Urothelium cell line (cell line): ENCODE measurements at places on chromosomes 5 and 9.

- peak; percentile 29 for DNase-seq
Observed at GRCh38 chr5:132839426-132840301, 9.2 kb upstream of the SHROOM1 start.

DNA sequence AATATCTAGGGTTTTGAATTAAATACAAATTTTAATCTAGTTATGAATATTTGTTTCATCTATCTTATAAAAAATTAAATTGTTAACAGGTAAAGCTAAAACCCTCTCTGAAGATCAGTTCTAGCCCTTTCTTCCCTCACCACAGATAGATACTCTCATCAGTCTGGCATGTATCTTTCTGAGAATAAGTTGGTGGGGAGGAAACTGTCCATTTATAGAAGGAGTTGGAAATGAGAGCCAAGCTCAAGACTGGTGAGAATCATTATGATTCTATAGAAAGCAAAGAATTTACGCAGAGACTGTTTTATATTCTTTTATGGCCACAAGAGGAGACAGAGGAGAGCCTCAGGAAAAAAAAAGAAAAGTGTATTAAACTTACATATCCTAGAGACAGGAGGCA is 59.0 kb downstream of the STARD4 start:
- no peak for DNase-seq

GRCh38 chr5:161697001-161697400 is 11.5 kb downstream of the GABRA6 start:
- DNase-seq: no peak

DNA sequence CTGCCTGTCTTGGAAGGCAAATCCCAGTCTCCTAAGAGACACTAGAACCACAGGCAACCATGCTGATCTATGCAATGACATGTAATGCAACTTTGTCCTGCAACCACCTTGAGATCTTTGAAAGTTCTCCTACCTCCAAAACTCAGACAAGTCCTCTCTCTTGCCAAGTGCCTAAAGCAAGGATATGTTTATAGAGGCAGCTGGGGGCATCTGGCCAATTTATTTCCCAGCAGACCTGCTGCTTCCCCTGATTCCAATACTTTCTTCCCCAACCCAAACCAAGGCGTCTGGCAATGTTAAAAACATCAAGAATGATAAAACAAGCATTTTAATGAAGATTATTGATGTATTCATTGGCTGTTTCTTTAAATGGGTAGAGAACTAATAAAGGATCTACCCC is 138.4 kb downstream of the DOCK8 start:
- DNase-seq: no peak

GRCh38 chr5:32158679-32158975 is 15.5 kb downstream of the GOLPH3 start:
- no peak for DNase-seq

- DNase-seq: no peak
Observed at GRCh38 chr9:78559449-78559885, 262.5 kb downstream of the PSAT1 start.

GRCh38 chr5:159130871-159131270 is 31.2 kb upstream of the EBF1 start:
- DNase-seq: no peak

- DNase-seq: no peak
Observed at GRCh38 chr9:107387409-107387808, 102.2 kb downstream of the KLF4 start.

DNA sequence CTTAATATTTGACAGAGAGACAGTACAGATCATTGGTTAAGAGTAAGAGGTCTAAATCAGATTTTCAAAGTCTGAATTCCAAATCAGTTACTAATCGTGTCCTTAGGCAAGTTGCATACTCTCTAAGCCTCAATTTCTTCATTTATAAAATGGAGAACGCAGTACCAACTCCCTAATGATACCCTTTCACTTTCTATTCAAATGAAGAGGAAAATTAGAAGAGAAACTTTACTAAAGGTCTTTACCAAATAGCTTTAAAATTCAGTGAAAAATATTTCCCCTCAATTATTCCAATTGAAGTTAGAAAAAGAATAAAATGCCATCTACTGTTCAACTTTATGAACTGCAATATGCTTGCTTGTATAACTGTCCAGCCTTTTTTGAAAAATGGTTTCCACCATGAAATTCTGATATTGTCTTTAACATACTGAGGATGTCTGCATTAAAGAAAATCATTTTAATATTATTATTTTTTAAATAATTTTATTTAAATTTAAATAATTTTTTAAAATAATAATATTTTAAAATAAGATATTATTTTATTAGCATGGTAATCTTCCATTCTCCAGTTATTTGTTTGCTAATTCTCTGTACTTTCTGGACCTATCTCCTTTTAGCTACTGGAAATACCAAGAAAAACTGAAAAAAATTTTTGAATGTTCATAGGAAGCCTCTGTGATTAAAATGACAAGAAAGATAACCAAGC is 36.0 kb downstream of the POC5 start:
- DNase-seq: no peak

DNA sequence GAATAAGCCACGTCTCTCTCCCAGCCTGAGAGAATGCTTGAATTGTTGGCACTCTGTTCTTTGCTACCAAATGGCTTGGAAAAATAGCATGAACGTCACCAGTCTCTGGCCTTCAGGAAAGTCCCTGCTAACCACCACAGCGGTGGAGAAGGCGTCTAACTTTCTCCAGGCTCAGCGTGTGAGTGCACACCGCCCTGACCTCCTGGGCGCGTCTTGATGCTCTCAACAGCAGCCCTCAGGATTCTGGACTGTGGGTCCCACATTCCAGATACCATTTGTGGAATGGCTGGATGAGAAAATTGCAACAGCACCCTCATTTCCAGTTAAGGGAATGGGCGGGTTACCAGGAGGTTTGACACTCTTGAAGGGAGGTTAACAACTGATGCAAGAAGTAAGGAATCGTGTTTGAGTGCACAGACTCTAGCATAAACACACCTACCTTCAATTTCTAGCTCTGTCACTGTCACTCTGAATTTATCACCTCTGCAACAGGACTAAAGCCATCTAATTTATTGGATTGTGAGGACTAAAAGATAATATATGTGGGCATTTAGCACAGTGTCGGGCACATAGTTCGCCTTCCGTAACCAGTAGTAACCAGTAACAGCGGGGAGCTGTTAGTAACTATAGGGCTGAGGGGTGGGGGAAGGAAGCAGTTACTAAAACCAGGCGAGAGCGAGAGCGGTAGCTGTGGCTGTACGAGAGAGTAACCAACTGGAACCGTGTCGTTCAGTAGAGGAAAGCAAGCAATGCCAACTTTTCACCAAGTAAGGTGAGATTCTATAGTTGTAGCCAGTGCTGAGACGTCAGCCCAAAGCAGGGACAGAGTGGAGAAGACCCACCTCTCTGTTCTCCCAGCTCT is 807 bp upstream of the PLGRKT start:
- DNase-seq: peak; percentile 14

DNA sequence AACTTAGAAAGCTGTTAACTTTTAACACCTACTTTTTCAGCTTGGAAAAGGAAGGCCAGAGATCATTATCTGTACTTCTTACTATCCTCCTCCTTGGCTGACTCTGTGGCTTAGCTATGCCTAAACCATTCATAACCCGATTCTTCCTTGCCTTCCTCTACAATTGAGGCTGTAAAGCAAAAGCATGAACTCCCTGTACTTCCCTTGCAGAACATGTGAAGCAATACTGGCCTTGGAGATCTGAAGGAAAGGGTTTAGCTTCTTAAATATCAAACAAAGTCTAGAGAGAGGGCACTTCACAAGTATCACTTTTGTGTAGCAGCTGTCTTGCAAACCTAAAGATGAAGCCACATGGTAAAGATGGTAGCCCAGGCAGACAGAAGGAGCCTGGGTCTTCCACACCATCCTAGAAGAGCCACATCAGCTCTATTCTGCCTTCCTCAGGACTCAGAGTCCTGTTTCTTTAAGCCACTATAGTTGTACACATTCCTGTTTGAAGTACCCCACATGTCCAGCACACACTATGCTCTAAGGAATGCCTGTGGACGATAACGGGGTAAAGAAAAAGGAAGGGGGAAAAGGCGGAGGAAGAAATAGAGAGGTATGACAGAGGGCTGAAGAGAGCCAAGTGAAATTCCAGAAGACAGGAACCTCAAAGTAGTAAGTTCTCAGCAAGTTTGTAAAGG is 169.2 kb downstream of the SLIT3 start:
- no peak for DNase-seq

DNA sequence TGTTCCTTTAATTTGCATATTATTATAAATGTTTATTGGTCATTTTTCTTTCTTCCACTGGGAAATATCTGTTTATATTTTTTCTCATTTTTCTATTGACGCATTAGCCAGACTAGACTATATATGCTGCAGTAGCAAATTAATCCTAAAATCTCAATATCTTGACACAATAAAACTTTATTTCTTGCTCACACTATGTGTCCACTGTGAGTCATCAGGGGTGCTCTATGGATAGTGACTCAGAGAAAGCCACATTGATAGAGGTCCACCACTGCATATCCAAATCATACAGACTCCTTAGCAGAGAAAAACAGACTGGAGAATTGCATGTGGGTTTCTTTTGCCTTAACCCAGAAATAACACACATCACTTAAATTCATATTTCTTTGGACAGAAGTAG is 20.8 kb downstream of the OR1L3 start:
- no peak for DNase-seq

DNA sequence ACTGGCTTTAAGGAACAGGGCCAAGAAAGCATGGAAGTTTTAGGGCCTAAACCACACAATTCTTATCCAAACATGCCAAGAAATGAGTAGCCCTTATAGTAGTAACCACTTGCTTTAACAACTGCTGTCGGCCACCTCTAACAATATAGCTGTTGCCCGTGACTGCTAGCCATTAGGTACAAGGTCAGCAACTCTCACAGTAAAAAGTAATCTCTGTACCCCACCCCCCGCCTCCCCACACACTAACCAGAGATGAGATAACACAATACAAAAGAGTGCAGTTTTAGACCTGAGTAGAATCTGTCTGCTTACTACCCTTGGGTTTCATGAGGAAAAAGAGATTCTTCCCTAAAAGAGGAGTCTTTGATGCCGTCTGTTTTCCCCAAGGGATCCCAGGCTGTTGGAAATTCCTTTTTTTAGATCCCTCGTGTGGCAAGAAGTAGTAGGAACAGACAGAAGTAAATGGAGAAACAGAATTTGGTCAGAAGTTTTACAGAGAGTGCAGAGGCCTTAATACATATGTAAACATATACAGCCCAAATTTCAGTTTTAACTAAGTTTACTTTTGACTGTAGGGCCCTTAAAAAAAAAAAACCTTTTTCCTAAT is 94.3 kb downstream of the WDR41 start:
- DNase-seq: no peak
